ENCODE measurements at places on chromosomes 5 and 9. TPM values are rescaled to one million over a fixed set of nuclear protein-coding genes. Genes with fewer than 3 reads are reported as not detected.

DNA sequence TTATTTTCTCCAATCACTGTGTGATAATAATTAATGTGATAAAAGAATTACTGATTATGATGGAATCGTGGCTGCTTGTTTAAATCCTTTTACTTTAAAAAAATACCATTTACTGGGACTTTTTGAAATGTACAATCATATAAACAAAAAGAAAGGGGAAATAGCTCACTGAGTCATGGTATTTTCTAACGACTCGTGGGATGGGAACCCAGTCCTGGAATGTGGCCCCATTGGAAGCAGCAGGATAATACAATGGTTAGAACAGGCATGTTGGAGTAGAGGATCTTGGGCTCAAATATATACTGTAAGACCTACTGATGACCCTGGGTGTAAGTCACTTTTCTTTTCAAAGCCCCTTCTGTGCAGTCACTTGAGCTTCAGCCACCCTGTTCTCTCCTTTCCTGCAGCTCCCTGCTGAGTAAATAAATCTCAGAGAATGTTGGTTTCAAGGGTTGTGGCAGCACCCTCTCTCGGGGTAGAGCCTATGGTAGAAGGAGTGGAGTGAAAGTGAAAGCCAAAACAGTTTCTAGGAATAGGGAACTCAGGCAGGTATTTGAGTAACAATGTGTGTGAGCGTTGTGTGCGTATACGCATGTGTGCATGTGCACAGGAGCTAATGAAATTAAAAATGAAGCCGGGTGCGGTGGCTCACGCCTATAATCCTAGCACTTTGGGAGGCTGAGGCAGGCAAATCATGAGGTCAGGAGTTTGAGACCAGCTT is 40.8 kb upstream of the LARP1 start:
- no peak for DNase-seq

GRCh38 chr5:39640552-39640951 is 215.8 kb upstream of the DAB2 start:
- no peak for DNase-seq

GRCh38 chr9:5846501-5846921 is 13.6 kb upstream of the ERMP1 start:
- DNase-seq = no peak

DNA sequence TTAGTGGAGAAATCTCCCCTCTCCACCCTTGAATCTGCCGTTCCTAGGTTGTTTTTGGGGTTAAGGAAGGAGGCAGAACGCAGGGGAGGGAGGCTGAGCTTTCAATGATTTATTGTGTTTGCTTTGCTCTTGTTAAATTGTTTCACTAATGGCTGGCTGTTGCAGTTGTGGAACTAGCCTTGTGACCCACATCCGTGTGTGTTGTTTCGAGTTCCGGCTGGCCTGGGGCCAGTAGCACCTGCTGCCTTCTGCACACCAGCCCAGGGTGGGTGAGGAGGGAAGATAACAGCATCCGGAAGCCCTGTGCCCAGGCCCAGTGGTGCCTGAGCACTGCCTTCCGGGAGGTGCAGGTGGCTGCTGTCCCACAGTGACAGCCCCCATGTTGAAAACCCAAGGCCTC is 3.6 kb downstream of the ERGIC1 start:
- no peak for DNase-seq

DNA sequence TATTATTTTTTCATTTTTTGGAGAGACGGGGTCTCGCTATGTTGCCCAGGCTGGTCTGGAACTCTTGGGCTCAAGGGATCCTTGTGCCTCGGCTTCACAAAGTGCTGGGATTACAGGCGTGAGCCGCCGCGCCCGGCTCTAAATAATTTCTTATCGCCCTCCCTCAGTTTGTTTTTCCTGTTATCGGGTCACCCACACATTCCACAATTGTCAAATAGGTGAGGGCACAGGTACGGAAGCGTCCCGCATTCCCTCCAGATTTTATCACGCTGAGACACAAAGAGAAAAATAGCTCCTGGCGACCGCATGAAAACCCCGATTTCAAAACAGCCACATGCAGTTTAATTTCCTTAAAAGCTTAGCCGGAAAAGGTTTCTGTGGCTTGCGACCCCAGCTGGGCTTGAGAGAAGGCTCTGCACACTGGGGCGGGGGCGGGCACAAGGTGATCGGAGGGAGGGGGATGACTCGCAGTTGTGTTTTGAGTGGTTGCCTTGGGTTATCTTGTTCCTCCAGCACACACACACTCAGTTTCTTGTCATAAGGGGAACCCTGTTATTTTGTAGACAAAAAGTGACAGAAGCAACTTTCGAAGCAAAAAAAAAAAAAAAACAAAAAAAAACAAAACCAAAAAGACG is 717 bp upstream of the IQGAP2 start:
- DNase-seq = peak; percentile 59

Gene RLN1
- not detected for total RNA-seq

Gene HTR1A
- not detected for total RNA-seq

Measured in endothelial cell (in vitro differentiated cells).